ENCODE measurements at places on chromosomes 7 and 10. TPM values are rescaled to one million over a fixed set of nuclear protein-coding genes. Genes with fewer than 3 reads are reported as not detected.
A peak's percentile ranks its signal among the peaks of the same experiment; 100 is the strongest.

RSPH10B2 gene
- total RNA-seq, result not detected

- no peak for DNase-seq
These were observed 8.6 kb downstream of the SCIN start for GRCh38 chr7:12578930-12579640.

GRCh38 chr7:17207220-17207619 is 91.2 kb upstream of the AHR start:
- no peak for DNase-seq

DNA sequence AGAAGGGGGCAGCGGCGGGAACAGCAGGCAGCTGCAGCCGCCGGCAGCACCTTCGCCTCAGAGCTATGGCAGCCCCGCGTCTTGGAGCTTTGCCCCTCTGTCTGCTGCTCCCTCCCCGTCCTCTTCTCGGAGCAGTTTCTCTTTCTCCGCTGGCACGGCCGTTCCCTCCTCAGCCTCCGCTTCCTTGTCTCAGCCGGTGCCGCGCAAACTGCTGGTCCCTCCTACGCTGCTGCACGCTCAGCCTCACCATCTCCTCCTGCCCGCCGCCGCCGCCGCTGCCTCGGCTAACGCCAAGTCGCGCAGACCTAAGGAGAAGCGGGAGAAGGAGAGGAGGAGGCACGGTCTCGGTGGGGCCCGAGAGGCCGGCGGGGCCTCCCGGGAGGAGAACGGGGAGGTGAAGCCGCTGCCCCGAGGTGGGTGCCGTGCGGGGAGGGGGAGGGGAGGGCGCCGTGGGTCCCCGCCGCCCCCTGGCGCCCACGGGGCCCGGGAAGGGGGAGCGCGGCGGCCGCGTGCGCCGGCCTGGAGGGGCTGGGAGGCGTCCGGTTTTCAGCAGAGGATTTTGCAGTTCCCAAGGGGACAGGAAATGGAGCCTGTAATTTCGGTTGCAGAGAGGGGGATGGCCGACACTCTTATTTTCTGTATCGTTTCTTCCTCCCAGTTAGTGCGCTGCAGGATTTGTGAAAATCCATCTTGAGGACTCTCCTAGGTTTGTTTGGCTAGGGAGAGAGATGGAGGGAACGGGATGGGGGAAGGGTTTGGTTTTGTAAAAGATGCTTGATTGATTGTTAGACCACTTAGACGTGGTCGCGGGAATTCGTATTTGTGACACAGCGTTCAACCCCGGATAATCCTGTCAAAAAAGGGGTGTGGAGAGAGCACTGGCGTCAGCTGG is 630 bp downstream of the RSBN1L start:
- DNase-seq, result peak; percentile 65

NRG3 gene
- total RNA-seq, result 1.1 TPM

GRCh38 chr7:74018246-74018895 is 9.6 kb upstream of the ELN start:
- no peak for DNase-seq

GRCh38 chr7:143243614-143244013 is 19.6 kb upstream of the GSTK1 start:
- DNase-seq, result no peak

DNA sequence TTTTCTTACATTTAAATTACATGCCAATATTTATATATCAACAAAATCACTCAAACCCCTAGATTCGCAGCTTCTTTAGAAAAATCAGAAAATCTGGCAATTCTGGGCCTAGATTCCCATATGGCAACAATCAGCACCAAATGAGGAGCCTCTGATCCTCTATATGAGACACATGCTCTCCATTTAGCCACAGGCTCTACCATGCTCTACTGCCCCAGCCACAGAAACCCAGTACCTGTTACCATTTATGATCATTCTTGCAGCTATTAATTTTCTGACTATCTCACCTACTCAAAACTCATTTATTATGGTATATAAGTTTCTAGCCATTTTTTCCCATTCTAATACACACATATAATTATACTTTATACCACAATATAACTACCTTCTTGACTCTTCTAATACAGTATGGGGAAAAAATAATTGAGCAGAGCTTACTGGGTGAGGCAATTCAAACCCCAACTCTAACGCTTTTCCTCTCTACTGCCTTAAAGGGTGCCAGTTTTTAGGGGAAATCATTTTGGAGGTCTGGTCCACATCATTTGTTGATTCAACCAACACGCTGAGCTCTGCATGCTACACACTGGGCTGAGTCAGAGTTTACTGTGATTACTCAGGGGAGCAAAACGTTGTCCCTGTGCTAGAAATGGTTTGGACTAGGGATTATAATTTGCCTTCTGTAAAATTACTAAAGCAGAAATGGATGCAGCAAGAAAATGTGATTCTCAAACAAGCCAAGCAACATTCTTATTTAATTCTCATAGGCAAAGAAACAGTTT is 11.6 kb downstream of the PDLIM1 start:
- DNase-seq, result peak; percentile 35

DNA sequence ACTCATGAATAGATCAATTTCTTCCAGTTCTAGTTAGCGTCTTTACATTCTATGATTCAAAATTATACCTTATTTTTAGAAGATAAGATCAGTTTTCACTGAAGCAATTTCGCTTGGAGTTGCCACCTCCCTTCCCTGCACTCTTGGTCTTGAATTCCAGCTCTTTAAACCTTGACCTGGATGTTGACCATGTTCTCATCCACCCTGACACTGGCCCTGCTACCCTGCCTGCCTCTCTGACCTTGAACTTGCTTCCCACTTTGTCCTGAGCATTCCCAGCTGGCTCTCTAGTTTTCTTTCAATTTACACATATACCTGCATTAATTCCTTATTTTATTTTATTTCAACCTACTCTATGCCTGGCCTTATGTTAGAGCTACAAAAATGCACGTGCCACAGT is 274.9 kb upstream of the IGFBP3 start:
- no peak for DNase-seq

CD36 gene
- 16.3 TPM for total RNA-seq

GRCh38 chr7:43700646-43701499 is 28.4 kb downstream of the COA1 start:
- no peak for DNase-seq

- no peak for DNase-seq
These were observed 6.8 kb upstream of the VSIR start for GRCh38 chr10:71780156-71780555.

DNA sequence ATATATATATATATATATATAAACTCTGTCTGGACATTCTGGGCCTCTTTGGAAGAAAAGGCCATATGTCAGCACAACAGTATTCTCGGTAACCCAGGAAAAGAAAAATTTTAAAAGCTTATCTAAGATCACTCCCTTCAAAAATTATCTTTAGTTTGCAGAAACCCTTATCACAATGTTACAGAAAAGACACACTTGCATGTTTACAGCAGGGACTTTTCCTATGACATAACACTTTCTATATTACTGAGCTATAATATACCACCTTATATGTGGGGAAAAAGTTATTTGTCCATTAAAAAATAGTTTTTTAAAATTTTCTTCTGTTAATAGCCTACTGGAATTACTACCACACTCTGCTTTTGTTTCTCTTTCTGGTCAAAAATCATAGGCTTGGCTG is 25.4 kb downstream of the ANKRD61 start:
- DNase-seq, result no peak

- DNase-seq, result peak; percentile 36
These were observed 21.5 kb downstream of the POLL start for GRCh38 chr10:101566333-101567164.

- DNase-seq, result no peak
These were observed 246.3 kb downstream of the SKIDA1 start for GRCh38 chr10:21279217-21279575.

- DNase-seq, result peak; percentile 88
These were observed 2.0 kb downstream of the FBXL15 start for GRCh38 chr10:102422545-102423129.

GRCh38 chr10:121536310-121536913 is 61.8 kb downstream of the FGFR2 start:
- peak; percentile 60 for DNase-seq

- no peak for DNase-seq
These were observed 249.4 kb downstream of the TCF7L2 start for GRCh38 chr10:113199459-113199858.

GRCh38 chr10:75356484-75356883 is 45.1 kb downstream of the ZNF503 start:
- DNase-seq, result no peak

GRCh38 chr7:100946766-100947365 is 2.5 kb upstream of the MUC3A start:
- DNase-seq, result no peak

TRIL gene
- total RNA-seq, result 0.18 TPM

GRCh38 chr7:24197852-24198251 is 86.1 kb upstream of the NPY start:
- DNase-seq, result no peak

- no peak for DNase-seq
These were observed 119.9 kb downstream of the MBL2 start for GRCh38 chr10:52652431-52653262.

DNA sequence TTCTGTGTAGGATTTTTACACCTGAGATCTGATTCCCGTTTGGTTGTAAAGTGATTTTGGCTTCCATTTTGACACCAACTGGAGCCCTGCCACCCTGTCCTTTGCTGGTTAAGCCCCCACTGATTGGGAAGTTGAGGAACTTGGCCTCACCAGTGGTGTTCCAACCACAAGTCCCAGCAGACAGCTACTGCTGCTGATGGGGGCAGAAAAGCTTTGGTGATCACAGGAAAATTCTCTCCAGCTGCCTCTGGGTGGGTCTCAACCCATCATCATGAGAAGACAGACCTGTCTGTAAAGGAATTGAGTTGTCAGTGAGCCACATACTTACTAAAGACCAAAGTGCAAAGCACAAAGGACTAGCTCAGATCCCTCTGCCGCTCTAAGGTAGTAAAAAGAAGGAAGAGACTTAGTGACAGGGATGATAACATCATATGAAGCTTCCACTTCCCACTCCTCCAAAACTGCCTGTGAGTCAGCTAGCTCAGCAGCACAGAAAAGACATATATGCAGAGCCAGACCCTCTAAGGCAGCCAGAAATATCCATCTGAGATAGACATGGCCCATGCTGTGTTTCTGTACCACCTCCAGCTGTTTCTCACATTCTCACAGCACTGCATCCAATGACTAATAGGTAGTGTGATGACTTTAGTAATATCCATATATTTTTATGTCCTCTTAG is 22.4 kb upstream of the LRRC17 start:
- no peak for DNase-seq

GRCh38 chr7:130421684-130422083 is 19.1 kb downstream of the CEP41 start:
- DNase-seq, result no peak

NPC1L1 gene
- 21.1 TPM for total RNA-seq

- no peak for DNase-seq
These were observed 343.1 kb downstream of the HPSE2 start for GRCh38 chr10:98892523-98892922.

DNA sequence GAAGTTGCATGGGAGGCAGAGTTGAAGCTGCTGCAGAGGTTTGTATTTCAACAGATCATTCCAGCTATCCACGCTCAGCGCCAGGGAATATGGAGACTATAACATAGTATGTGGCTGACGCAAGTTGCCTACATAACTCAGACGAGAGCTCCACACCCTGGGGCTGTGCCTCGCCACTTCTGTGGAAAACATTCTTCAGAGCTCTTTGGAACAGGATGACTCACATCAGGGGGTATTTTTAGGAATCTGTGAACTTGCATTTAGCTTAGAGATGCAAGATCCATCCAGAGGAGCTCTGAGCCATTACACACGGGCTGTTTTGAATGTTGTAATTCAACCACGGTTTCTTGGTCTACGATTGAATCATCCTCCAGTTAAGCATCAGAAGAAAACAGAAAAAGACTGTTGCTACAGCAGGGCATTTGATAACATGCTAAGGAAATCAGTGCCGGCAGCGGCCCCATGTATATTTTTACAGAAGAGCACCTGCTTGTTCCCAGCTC is 481.5 kb upstream of the AKR1E2 start:
- no peak for DNase-seq

CEP55 gene
- 0.08 TPM for total RNA-seq

SPAM1 gene
- total RNA-seq, result not detected
